Ovary (tissue), 10 donors: ENCODE measurements at places on chromosomes 1 and 21. TPM values are rescaled to one million over a fixed set of nuclear protein-coding genes. Genes with fewer than 3 reads are reported as not detected.

Gene HSF2BP
- 0.68 TPM for polyA plus RNA-seq

Gene CR1L
- polyA plus RNA-seq, result not detected

Gene HMCN1
- 26.6 TPM for polyA plus RNA-seq

Gene TSPAN2
- 12.5 TPM for polyA plus RNA-seq

Gene RIMKLA
- polyA plus RNA-seq, result 0.27 TPM

Gene HSPA13
- 14.3 TPM for polyA plus RNA-seq

Gene LCE7A
- polyA plus RNA-seq, result not detected

Gene HJV
- not detected for polyA plus RNA-seq

Gene KIF26B
- polyA plus RNA-seq, result 0.37 TPM

Gene OR2G6
- polyA plus RNA-seq, result not detected

Gene STIL
- polyA plus RNA-seq, result 0.64 TPM

Gene UMODL1
- 0.01 TPM for polyA plus RNA-seq

Gene CALML6
- polyA plus RNA-seq, result not detected

Gene INPP5B
- polyA plus RNA-seq, result 30.3 TPM

Gene TPM3
- 78.0 TPM for polyA plus RNA-seq

Gene FNDC10
- not detected for polyA plus RNA-seq

Gene SLAMF8
- polyA plus RNA-seq, result 8.4 TPM

Gene CAMK1G
- 20.2 TPM for polyA plus RNA-seq

Gene A3GALT2
- polyA plus RNA-seq, result not detected

Gene ADSS2
- polyA plus RNA-seq, result 39.5 TPM

Gene CRTC2
- 20.3 TPM for polyA plus RNA-seq

Gene DNASE2B
- not detected for polyA plus RNA-seq

Gene AIRE
- polyA plus RNA-seq, result not detected

Gene CRYAA
- polyA plus RNA-seq, result not detected

Gene IL19
- polyA plus RNA-seq, result not detected

Gene ZNF593OS
- 0.54 TPM for polyA plus RNA-seq

Gene CYP4X1
- polyA plus RNA-seq, result 6.8 TPM

Gene EEIG2
- polyA plus RNA-seq, result 5.3 TPM

Gene SPATA46
- polyA plus RNA-seq, result not detected

Gene UBXN10
- 1.1 TPM for polyA plus RNA-seq

Gene FAM78B
- 1.4 TPM for polyA plus RNA-seq

Gene BRINP3
- 0.11 TPM for polyA plus RNA-seq

Gene TMIGD3
- 0.87 TPM for polyA plus RNA-seq

Gene CTTNBP2NL
- polyA plus RNA-seq, result 8.1 TPM

Gene PLD5
- 0.44 TPM for polyA plus RNA-seq

Gene RNU1-3
- not detected for polyA plus RNA-seq

Gene PTPRF
- 35.4 TPM for polyA plus RNA-seq

Gene CFAP126
- 0.11 TPM for polyA plus RNA-seq

Gene PRELP
- 163 TPM for polyA plus RNA-seq

Gene ZFP69
- polyA plus RNA-seq, result 1.9 TPM

Gene PRAMEF20
- polyA plus RNA-seq, result not detected

Gene SLAMF9
- polyA plus RNA-seq, result not detected

Gene ATP6V1G3
- polyA plus RNA-seq, result not detected

Gene NPHS2
- polyA plus RNA-seq, result not detected

Gene CRYBG2
- not detected for polyA plus RNA-seq
